ENCODE measurements at places on chromosomes 4 and X.

DNA sequence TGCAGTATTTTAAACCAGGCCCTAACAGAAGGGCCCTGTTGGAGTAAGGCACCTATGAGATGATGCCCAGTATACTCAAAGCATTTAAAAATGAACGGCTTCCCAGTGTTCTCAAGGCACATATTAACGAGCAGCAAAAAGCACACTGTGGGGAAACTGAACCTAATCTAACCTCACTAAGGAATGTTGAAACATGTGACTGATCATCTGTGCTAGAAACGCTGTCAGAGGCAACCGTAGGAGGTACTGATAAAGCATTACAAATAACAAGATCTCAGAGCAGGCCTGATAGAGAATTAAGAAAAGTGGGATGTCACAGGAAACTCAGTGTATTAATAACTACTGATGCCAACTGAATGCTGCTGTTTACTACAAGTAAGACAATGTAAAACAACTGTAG, 24.0 kb downstream of the ASB9 start:
- DNase-seq, result no peak

GRCh38 chr4:150004481-150004880, 73.8 kb upstream of the DCLK2 start:
- no peak for DNase-seq

- no peak for DNase-seq
Measured at GRCh38 chrX:15158350-15158735, 111.5 kb downstream of the ASB9 start.

- DNase-seq, result no peak
Measured at GRCh38 chr4:12409507-12410190, 981.0 kb upstream of the HS3ST1 start.

DNA sequence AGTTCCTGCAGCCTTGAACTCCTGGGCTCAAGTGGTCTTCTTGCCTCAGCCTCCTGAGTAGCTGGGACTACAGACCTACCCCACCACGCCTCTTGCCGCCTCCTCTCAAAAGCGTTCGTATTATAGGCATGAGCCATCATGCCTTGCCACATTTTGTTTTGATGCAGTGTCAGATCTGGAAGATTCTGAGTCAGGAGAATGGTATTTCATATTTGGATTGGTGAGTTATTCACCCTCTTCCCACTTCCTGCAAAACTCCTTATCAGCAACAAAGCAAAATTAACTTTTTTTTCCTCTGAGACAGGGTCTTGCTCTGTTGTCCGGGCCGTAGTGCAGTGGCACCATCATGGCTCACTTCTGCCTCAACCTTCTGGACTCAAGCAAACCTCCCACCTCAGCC, 29.6 kb downstream of the REST start:
- DNase-seq, result no peak

GRCh38 chr4:114279711-114280110, 300.3 kb upstream of the ARSJ start:
- DNase-seq, result no peak

DNA sequence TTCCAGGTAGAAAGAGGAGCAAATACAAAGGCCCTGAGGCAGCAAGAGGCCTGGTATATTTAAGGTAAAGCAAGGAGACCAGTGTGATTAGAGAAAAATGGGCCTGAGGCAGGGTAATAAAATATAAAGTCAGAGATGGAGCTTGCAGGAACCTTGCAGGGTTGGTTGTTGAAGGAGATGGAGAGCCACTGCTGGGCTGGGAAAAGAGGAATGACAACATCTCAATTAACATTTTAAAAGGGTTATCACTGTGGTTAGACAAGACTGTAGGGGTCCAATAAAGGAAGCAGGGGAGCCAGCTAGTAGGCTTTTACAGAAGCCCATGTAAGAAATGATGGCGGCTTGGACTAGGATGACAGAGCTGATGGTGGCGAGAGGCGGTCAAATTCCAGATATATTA, 205.5 kb upstream of the MBNL3 start:
- no peak for DNase-seq

DNA sequence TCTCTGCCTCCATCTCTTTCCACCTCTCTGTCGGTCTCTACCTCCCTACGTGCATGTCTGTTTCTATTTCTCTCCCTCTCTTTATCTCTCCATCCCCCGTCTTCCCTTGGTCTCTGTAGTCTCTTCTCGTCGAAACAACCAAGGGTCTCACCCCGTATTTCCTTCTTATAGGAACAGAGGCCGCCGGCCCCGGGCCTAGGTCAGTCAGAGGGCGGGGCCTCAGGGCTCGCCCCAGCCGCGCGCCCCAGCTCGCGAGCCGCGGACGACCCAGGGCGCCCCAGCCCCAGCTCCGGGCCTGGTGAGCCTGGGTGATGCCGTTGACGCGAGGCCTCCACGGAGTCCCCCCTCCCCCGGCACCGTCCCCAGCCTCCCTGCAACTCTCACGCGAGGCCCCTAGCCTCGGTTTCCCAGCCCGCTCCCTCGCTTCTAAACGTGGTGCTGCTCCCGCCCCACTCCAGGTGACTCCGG, 6.6 kb downstream of the TIMM17B start:
- no peak for DNase-seq

DNA sequence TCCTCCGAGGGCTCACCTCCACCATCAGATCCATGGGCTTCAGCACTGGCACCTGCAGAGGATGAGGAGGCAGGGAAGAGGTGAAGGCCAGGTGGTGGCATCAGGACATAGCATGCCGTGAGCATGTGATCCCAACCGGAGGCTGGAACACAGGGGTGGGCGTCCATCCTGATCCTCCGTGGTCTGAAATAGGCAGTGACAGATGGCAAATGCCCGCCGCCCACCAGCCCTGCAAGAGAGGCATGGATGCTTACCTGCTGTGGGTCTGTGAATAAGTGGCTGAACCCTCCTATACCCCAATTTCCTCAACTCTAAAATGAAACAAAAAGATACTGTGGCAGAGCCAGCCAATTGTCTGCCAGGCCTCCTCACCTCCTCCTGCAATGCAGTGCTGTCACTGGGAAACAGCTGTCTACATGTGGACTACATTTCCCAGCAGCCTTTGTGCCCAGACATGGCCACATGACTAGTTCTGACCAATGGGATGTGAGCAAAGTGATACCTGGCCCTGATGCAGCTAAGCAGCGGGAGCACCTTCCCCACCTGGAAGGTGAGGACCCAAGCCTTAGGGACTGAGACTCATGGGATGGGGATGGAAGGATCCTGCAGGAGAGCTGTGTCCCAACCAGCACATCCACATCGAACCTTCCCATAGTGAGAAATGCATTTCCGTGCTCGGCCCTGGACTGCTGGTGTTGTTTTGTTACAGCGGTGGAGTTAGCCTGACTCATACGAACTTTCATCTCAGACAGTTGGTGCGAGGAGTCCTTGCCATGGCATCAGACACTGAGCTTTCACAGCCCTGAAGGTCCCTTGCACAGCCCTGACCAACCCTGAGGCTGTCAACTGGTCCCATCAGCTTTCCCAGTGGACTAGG, 99.5 kb downstream of the PPP2R2C start:
- no peak for DNase-seq

DNA sequence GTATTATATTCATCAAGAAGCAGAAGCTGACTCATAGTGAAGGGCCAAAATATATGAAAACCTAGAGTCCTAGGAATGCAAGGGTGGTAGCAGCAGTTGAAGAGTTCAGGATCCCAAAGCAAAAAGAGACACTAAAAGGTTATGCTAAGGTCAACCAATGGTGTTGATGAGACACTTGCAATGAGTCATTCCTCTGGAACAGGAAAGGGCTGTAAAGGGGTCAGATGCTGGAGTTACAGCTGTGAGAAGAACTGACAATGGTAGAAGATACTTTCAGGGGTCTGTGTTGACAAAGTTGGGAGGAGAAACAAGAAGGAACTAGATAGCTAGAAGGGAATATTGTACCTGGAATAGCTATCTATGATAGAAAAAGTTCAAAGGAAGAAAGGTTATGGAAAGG, 47.5 kb downstream of the ZGRF1 start:
- no peak for DNase-seq
